Karpas-422 (cell line): ENCODE measurements at places on chromosomes 7 and 10. TPM values are rescaled to one million over a fixed set of nuclear protein-coding genes. Genes with fewer than 3 reads are reported as not detected.
A peak's percentile ranks its signal among the peaks of the same experiment; 100 is the strongest.

GRCh38 chr7:151012031-151012692 is 12.1 kb downstream of the ATG9B start:
- no peak for DNase-seq

- no peak for DNase-seq
Observed at GRCh38 chr7:90931986-90932916, 332.0 kb upstream of the FZD1 start.

GRCh38 chr10:107919626-107920235 is 755.2 kb upstream of the SORCS1 start:
- DNase-seq = no peak

DNA sequence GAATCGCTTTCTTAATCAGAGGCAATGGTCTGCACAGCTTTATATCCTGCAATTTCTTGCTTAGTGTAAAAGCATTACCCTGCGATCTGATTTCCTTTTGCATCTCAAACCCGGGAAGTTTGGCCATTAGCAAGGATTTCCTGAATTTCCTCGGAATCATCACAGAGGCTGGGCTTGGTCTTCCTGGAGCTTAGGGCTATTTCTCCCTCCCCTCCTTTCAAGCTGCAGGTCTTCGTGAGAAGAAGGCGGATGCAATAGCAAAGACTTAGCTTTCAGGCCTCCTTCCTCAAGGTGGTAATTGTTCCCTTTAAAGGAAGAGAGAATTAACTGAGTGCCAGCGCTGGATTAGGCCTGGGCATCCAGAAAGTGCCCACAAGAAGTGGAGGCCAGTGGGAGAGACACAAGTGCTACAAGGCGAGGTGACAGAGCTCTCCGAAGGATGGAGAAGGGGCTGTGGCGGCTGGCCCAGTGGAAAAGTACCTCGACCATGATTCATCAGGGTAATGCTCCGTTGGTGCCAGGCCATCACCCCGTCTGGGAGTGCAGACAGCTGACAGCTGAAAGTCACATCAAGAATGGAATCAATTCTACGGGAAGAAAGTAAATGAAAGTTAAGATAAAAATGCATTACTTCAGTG is 4.0 kb upstream of the ARMS2 start:
- no peak for DNase-seq

Gene NEUROD6
- not detected in 2 replicates for total RNA-seq

GRCh38 chr10:77428691-77429395 is 208.8 kb downstream of the KCNMA1 start:
- peak; percentile 67 for DNase-seq

Gene KIF11
- 9.1 and 14.2 TPM in 2 replicates for total RNA-seq

Gene NYAP1
- total RNA-seq = not detected in 2 replicates

DNA sequence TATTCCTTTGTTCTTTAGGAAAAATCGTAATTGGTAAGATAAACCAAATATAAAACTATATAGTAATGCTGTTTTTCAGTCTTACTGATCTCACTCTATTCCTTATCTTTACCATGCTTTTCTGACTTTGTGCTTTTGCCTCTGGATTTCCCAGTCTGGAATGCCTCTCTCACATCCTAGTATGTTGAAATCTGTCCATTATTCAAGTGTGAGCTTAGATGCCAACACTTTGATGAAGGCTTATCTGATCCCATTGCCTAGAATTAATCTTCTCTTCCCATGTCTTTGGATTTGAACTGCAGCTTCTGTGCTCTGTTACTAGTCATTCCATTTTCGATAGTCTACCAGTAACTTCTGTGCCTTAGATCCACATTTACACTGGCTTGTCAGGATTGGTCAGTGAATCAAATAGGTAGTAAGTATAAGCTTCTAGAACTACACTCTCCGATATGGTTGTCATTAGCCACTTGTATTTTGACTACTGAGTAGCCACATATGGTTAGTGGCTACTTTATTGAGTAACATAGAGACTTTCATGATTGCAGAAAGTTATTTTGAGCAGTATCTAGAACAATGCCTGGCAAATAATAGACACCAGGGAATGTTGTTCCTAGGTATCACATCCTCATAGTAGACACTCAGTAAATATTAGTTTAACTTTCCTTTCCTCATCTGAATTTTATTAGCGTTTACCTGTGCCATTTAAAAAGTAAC is 92.9 kb downstream of the BMPR1A start:
- DNase-seq = no peak

Gene TDRD1
- not detected in 2 replicates for total RNA-seq

Gene IGFBP1
- total RNA-seq = not detected in 2 replicates

DNA sequence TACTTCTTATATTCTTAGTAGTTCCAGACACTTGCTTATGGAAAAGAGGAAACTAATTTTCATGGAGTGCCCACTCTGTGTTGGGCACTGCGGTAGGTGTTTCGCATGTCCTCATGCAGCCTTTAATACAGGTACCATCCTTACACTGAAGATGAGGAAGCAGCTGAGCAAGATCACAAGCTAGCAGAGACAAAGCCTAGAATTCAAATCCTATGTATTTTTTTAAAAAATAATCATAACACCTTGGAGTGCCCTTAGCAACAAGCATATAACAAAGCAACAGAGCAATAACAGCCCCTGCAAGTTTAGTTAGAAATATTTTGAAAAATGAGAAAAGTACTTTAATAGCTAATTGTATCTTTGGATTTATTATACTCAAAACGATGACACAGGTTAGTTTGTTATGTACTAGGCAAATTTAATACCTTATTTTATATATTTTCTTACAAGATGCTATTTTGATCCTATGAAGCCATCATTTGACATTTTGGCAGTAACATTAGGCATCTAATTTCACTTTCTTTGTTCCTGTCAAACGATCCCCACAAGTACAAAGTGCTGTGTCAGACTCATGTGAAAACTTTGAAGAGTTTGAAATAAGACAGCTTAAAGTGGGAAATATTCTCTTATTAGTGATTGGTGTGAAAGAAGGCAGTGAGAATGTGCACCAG is 245.8 kb downstream of the CDK14 start:
- DNase-seq = peak; percentile 67

Gene TUBAL3
- 0.11 TPM in 1 of 2 replicates, not detected in the other for total RNA-seq

DNA sequence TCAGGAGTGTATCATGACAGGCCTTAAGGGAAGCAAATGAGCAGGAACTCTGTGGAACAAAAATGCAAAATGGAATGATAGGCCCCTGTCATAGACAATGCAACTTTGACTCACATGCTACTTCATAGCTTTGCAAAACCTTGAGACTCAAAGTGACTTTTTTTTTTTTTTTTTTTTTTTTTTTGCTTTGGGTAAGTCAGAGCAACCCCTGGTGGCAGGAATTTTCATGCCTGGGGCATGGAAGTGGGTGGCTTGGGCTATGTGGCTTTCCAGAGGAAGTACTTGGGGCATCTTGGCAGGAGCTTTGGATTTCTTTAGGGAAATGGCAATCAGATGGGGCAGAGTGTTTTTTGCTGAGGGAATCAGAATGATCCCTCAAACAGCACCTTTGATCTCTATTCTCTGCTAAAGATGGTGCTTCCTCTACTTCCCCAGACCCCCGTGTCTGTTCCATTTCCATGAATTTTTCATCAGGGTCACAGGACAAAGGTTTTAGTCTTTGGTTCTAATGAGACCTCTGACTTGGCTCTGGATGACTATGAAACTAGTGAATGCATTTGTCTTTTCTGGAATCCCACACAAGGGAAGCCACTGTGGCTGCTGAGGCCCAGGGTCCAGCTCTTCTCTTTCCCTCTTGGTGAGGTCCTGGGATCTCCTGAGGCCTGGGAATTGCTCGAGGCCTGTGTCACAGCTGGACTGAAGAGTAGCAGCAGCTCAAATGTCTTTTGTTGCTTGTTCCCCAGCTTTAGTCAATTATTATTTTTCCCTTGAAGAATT is 62.8 kb downstream of the TACC2 start:
- no peak for DNase-seq

DNA sequence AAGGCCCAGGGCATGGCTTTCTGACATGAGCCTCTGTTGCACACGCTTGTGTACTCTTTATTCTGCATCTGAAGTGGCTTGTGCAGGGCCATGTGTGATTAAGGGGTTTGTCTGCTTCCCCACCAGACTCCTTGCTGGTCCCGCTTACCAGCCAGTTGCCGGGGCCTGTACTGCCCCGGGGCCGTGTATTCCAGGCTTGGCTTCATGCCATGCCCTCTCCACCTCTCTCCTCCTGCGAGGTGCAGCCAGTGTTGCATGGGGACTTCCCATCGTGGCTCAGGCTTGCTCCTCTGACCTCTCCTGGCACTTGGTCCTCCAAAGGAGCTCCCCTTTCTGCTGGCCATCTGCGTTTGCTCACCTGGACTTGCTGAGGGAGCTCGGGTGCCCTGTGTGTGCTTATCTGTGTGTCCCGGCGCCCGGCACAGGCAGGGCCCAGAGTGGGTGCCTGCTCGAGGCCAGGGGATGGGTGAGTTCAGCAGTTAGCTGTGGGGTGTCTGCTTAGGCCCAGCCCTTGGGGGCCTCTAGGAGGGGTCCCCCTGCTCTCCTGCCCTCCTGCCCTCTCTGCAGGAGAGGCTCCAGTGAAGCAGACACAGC is 11.0 kb upstream of the C10orf143 start:
- DNase-seq = no peak

DNA sequence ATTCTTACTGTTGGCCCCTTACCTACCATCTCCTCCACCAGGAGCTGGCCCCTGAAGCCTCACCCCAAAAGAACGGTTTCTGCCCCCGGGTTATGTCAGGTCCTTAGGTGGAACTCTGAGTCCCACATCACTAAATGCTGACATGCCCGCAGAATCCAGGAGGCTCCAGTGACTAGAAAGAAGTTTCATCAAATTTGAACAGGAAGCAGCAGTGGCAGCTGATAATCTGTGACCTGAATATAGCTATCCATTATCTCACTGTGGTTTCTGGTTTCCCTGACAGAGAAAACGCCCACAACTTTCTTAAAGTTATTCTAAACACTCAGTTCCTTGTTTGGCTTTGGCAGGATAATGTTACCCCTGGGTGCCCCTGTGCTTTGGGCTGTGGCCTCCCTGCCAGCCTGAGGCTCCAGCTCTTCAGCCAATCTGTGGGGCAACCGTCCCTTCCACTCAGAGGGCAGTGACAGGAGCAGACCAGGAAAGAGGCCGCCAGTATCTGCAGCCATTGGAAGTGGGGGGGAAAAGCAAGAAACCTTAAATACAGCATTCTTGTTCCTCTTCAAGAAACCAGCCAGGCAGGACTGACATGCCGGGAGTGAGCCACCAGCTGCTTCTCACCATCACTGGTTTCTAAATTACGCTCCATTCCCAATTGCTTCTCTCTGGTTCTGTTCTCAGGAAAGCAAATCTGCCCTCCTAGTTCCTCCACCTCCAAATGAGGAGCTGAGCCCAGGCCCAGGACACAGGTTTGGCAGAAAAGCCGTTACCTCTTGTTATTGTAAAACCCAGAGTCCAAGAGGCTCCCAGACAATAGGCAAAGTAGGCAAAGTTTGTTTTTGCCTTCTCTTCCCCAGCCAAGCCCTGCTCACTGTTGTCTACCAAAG is 41.2 kb upstream of the VCL start:
- peak; percentile 71 for DNase-seq

- DNase-seq = peak; percentile 50
Observed at GRCh38 chr7:158355456-158356065, 232.1 kb downstream of the PTPRN2 start.

- no peak for DNase-seq
Observed at GRCh38 chr7:103690242-103690974, 244.4 kb upstream of the SLC26A5 start.

- DNase-seq = peak; percentile 50
Observed at GRCh38 chr7:30771880-30772425, 736 bp downstream of the MINDY4 start.

DNA sequence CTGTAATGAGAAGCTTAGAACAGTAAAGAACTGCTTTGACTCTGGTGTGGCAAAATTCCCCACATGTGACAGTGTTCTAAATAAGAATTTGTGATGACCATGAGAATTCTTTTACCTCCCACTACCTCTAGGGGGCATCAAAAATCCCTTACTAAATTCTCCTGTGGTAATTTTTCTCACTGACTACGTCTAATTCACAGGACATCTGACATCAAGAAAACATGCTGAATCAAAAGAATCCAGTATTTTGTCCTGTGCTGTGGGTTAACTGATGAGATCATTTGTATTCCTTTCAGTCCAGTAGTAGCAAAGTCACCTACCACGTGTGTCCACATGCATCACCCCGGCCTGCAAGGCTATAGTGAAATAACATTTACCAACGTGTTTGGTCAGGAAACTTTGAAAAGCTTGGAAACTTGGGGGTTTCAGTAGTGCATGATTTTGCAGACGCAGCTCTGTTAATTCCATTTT is 103.8 kb downstream of the ATE1 start:
- DNase-seq = peak; percentile 90

Gene SUPV3L1
- total RNA-seq = 37.6 and 42.0 TPM in 2 replicates

DNA sequence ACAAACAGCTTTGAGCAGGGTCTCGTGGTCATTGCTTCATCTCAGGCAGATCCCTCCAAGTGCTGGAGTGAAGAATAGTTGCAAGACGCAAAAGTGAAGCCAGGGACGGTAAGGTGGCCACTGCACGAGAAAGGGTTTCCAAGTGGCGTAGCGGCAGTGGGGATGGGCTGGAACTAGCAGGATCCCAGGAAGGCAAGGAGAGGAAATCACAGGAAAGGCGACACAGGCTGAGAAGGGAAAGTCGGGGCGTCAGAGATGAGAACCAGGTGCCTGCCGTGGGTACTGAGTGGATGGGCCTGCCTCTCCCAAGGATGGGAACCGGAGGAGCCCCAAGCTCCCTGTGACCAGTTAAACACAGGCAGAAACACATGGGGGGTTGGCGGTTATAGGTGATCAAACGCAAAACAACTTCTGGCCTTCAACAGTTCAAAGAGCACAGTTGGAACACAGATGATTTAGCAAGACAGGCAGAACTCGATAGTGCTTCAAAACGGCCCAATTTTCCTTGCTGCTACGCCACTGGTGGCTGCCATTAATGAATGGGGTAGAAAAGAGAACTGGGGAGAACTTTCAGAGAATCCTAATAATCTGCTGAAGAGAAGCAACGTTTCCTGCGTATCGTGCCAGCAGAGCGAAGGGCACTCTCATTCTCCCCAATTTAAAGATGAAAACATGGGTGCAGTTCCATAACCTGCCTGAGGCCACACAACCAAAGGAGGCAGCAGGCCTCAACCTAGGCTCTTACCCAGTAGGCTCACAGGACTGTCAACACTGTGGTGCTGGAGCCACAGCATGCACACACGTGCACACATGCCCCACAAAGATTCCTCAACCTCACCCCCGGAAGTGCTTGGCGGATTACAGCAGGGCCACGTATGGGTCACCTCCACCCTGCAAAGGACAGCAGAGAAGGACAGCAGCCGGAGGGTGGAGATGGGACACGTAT is 61.9 kb downstream of the MAD1L1 start:
- no peak for DNase-seq

- DNase-seq = no peak
Observed at GRCh38 chr7:75611557-75612178, 119.5 kb downstream of the SPDYE5 start.

GRCh38 chr7:139427788-139428187 is 55.7 kb downstream of the KLRG2 start:
- DNase-seq = no peak
